CD4-positive, alpha-beta T cell (primary cell): ENCODE measurements at places on chromosomes 1 and 21. TPM values are rescaled to one million over a fixed set of nuclear protein-coding genes. Genes with fewer than 3 reads are reported as not detected.

Gene CNR2
- total RNA-seq = not detected

DNA sequence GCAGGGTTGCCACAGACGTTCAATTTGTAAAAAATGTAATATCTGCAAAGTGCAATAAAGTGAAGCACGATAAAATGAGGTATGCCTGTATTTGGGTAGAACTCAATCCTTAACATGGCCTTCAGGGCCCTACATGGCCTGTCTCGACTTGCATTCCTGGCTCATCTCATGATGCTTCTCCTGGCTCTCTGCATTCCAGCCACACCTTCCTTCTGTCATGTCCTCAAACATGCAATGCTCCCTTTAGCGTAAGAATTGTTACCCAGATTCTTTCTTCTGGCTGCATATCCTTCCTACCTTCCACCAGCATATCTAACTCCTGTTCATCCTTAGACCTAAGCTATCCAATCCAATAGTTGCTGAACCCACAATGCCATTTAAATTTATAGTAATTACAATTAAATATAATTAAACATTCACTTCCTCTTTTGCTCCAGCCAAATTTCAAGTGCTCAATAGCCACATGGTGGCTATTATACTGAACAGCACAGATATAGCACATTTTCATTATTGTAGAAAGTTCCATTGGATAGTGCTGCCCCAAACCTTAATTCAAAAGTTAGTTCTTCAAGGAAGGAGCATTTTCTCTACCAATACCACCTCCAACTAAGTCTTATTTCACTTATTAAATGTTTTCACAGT lies 32.6 kb downstream of the FGGY start:
- no peaks in the 10 kb centered on the region for H3K27me3 ChIP-seq
- peaks cover 11% of the 10 kb centered on the region for H3K4me1 ChIP-seq
- no peaks in the 10 kb centered on the region for H3K36me3 ChIP-seq
- DNase-seq = no peak

DNA sequence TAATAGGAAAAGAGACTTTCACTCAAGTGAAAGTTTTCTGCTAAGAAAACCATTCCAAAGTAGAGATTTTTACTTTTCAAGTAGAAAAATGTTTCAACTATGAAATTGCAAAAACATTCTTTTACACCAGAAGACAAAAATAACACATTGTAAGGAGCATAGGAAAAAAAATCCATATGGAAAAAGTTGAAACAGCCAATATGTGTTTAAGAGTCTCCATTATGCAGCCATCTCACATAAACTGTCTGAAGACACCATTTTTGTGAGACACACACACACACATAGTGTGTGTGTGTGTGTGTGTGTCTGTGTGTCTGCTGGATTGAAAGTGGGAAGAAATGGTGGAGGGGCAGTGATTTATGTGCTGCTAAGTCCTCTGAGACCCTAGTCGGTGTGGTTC lies 162.1 kb downstream of the HHAT start:
- H3K27ac ChIP-seq = no peak overlapping the region
- no peak overlapping the region for H3K4me3 ChIP-seq
- no peaks in the 10 kb centered on the region for H3K27me3 ChIP-seq

- DNase-seq = no peak
- no peak overlapping the region for H3K4me3 ChIP-seq
- H3K27me3 ChIP-seq = no peaks in the 10 kb centered on the region
- no peaks in the 10 kb centered on the region for H3K36me3 ChIP-seq
These were observed 184.6 kb downstream of the RHOU start for GRCh38 chr1:228919914-228920313.

- no peaks in the 10 kb centered on the region for H3K27me3 ChIP-seq
- peaks cover 36% of the 10 kb centered on the region for H3K4me1 ChIP-seq
- no peak for DNase-seq
- peak overlapping the region; percentile 97 for H3K27ac ChIP-seq
- peaks cover 62% of the 10 kb centered on the region for H3K36me3 ChIP-seq
These were observed 1.7 kb downstream of the MCL1 start for GRCh38 chr1:150577557-150578271.

GRCh38 chr1:215416497-215416896 lies 150.6 kb upstream of the KCTD3 start:
- H3K36me3 ChIP-seq = no peaks in the 10 kb centered on the region
- DNase-seq = no peak
- no peak overlapping the region for H3K4me3 ChIP-seq
- H3K4me1 ChIP-seq = no peaks in the 10 kb centered on the region
- H3K27me3 ChIP-seq = no peaks in the 10 kb centered on the region

Gene C1QB
- total RNA-seq = not detected

- H3K36me3 ChIP-seq = no peaks in the 10 kb centered on the region
- H3K4me1 ChIP-seq = no peaks in the 10 kb centered on the region
- H3K27me3 ChIP-seq = no peaks in the 10 kb centered on the region
- DNase-seq = no peak
These were observed 1886.9 kb downstream of the NCAM2 start for GRCh38 chr21:22885079-22885478.

- no peak overlapping the region for H3K4me3 ChIP-seq
- H3K27me3 ChIP-seq = peaks cover 9% of the 10 kb centered on the region
- no peak for DNase-seq
- no peak overlapping the region for H3K27ac ChIP-seq
These were observed 83.6 kb downstream of the GRIK3 start for GRCh38 chr1:36950604-36951291.

Gene TGFB2
- total RNA-seq = 0.11 TPM

GRCh38 chr1:68204977-68205630 lies 27.2 kb downstream of the WLS start:
- no peaks in the 10 kb centered on the region for H3K36me3 ChIP-seq
- DNase-seq = no peak
- H3K27ac ChIP-seq = no peak overlapping the region
- no peaks in the 10 kb centered on the region for H3K27me3 ChIP-seq

- H3K27ac ChIP-seq = no peak overlapping the region
- H3K36me3 ChIP-seq = peaks cover 7% of the 10 kb centered on the region
- H3K27me3 ChIP-seq = no peaks in the 10 kb centered on the region
- DNase-seq = no peak
These were observed 13.6 kb downstream of the SDCCAG8 start for GRCh38 chr1:243269461-243269801.

Gene PGLYRP3
- total RNA-seq = not detected

DNA sequence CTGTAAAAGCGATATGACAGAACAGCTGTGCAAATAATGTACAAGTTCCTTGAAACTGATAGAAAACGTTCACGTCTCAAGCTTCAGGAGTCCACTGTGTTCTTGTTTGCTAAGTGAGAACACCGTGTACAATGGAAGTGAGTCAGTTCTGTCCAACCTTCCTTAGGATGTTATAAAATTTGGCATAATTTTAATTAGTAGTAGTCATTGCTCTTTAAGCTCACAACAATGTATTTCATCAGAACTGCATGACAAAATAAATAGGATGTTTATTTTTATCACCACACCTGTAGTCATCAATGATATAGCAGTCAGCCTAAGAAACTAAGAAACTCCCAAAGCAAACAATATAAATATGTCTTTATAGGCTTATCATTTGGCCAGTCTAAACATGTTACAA lies 53.0 kb downstream of the RGS2 start:
- H3K36me3 ChIP-seq = no peaks in the 10 kb centered on the region
- H3K4me1 ChIP-seq = no peaks in the 10 kb centered on the region
- H3K27ac ChIP-seq = no peak overlapping the region

Gene ESPN
- total RNA-seq = 2.0 TPM

- H3K27me3 ChIP-seq = no peaks in the 10 kb centered on the region
- peaks cover 85% of the 10 kb centered on the region for H3K36me3 ChIP-seq
- H3K4me1 ChIP-seq = peaks cover 14% of the 10 kb centered on the region
- no peak overlapping the region for H3K4me3 ChIP-seq
- DNase-seq = peak; percentile 71
These were observed 7.4 kb downstream of the WDR77 start for GRCh38 chr1:111441573-111442192.

Gene KISS1
- not detected for total RNA-seq

Gene PTPN14
- total RNA-seq = 0.03 TPM

- H3K36me3 ChIP-seq = no peaks in the 10 kb centered on the region
- DNase-seq = peak; percentile 28
These were observed 10.7 kb downstream of the NEK7 start for GRCh38 chr1:198167436-198167934.

GRCh38 chr1:22490309-22490708 lies 38.7 kb downstream of the ZBTB40 start:
- peaks cover 25% of the 10 kb centered on the region for H3K36me3 ChIP-seq
- H3K4me3 ChIP-seq = no peak overlapping the region
- H3K4me1 ChIP-seq = no peaks in the 10 kb centered on the region
- H3K27me3 ChIP-seq = no peaks in the 10 kb centered on the region

GRCh38 chr1:151130987-151131586 lies 15.3 kb downstream of the SEMA6C start:
- peaks cover 16% of the 10 kb centered on the region for H3K4me1 ChIP-seq
- peak overlapping the region; percentile 48 for H3K4me3 ChIP-seq
- H3K27me3 ChIP-seq = no peaks in the 10 kb centered on the region
- peak; percentile 68 for DNase-seq
- no peaks in the 10 kb centered on the region for H3K36me3 ChIP-seq

- H3K4me3 ChIP-seq = no peak overlapping the region
- no peak overlapping the region for H3K27ac ChIP-seq
- no peaks in the 10 kb centered on the region for H3K4me1 ChIP-seq
- DNase-seq = no peak
- no peaks in the 10 kb centered on the region for H3K27me3 ChIP-seq
These were observed 18.7 kb downstream of the SLC19A1 start for GRCh38 chr21:45523411-45524101.

Gene MPL
- not detected for total RNA-seq

GRCh38 chr1:81304187-81304586 lies 496.5 kb upstream of the ADGRL2 start:
- no peaks in the 10 kb centered on the region for H3K36me3 ChIP-seq
- H3K27ac ChIP-seq = no peak overlapping the region
- no peaks in the 10 kb centered on the region for H3K27me3 ChIP-seq
- no peak for DNase-seq
- H3K4me3 ChIP-seq = no peak overlapping the region
- no peaks in the 10 kb centered on the region for H3K4me1 ChIP-seq

DNA sequence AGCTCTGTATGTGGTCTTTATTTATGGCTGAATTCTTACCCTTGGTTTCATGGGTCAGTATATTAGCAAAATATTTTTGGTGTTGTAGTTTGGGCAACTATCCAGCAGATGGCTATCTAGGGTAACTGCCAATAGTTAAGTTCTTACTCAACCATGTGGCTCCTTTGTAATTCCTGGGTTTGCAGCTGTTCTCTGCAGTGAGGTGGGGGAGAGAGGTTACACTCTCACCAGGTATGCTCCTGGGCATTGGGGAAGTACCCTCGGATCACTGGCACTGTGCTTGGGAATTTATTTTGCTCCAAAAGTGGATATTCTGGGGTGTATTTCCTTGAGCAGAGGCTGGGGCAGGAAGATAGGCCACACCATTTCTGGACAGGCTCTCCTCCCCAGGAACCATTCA lies 436.7 kb upstream of the TMPRSS15 start:
- H3K4me3 ChIP-seq = no peak overlapping the region
- no peaks in the 10 kb centered on the region for H3K27me3 ChIP-seq
- H3K36me3 ChIP-seq = no peaks in the 10 kb centered on the region
- no peak for DNase-seq

GRCh38 chr21:17066006-17066405 lies 446.8 kb upstream of the CXADR start:
- no peaks in the 10 kb centered on the region for H3K36me3 ChIP-seq
- H3K4me1 ChIP-seq = no peaks in the 10 kb centered on the region
- no peaks in the 10 kb centered on the region for H3K27me3 ChIP-seq

- H3K27me3 ChIP-seq = no peaks in the 10 kb centered on the region
- H3K4me3 ChIP-seq = no peak overlapping the region
- peak; percentile 48 for DNase-seq
- H3K27ac ChIP-seq = no peak overlapping the region
- peaks cover 65% of the 10 kb centered on the region for H3K36me3 ChIP-seq
These were observed 5.1 kb upstream of the CTSK start for GRCh38 chr1:150813028-150813707.

GRCh38 chr1:9833632-9834031 lies 9.9 kb upstream of the CLSTN1 start:
- H3K4me3 ChIP-seq = no peak overlapping the region
- no peak for DNase-seq
- H3K27ac ChIP-seq = no peak overlapping the region
- no peaks in the 10 kb centered on the region for H3K4me1 ChIP-seq

Gene LCA5L
- total RNA-seq = not detected

DNA sequence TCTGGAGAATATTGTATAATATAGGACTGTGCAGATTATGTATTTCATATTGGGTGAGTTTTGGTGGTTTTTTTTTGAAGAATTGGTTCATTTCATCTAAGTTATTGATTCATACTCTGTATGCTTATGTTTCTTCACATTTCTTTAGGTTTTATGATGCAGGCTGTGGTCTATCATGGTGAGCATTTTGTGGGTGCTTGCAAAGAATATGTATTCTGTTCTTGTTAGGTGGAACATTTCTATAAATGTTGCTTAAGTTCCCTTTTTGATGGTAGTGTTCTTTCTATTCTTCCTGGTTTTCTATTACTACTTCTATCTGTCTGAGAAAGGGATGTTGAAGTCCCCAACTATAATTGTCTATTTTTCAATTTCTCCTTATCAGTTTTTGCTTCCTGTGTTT lies 42.6 kb downstream of the PKN2 start:
- no peak for DNase-seq
- H3K4me3 ChIP-seq = no peak overlapping the region
- no peaks in the 10 kb centered on the region for H3K4me1 ChIP-seq
- H3K27me3 ChIP-seq = no peaks in the 10 kb centered on the region
- peaks cover 4% of the 10 kb centered on the region for H3K36me3 ChIP-seq
